ENCODE measurements at places on chromosomes 11 and 22. TPM values are rescaled to one million over a fixed set of nuclear protein-coding genes. Genes with fewer than 3 reads are reported as not detected.
A peak's percentile ranks its signal among the peaks of the same experiment; 100 is the strongest.

The TRIM3 gene
- total RNA-seq = 9.1 TPM

The KDM4E gene
- total RNA-seq = not detected

The DDTL gene
- total RNA-seq = 1.1 TPM

The AGBL2 gene
- 0.45 TPM for total RNA-seq

The MS4A15 gene
- total RNA-seq = not detected

The NAT10 gene
- total RNA-seq = 27.5 TPM

The PPP2R5B gene
- 30.6 TPM for total RNA-seq

The NTM gene
- total RNA-seq = 0.34 TPM

The PKP3 gene
- total RNA-seq = 1.9 TPM

The MIOX gene
- not detected for total RNA-seq

The OR51B2 gene
- not detected for total RNA-seq

The POU2AF1 gene
- total RNA-seq = not detected

The MMP10 gene
- total RNA-seq = not detected

The CDKN1C gene
- total RNA-seq = 15.0 TPM

The BIRC3 gene
- 0.68 TPM for total RNA-seq

GRCh38 chr22:38451864-38452263 is 3.1 kb downstream of the KCNJ4 start:
- no peak for DNase-seq

DNA sequence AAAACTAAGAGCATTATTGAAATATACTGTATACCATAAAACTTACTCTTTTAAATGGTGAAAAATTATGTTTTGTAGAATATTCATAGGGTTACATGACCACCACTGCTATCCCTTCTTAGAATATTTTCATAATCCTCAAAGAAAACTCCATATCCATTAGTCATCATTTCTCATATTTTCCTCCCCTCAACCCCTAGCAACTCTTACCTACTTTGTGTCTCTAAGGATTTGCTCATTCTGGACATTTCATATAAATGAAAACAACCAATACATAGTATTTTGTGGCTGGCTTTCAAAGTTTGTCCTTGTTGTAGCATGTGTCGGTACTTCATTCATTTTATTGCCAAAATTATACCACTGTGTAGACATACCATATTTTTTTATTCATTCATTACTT is 863.8 kb downstream of the KCNA4 start:
- no peak for DNase-seq

DNA sequence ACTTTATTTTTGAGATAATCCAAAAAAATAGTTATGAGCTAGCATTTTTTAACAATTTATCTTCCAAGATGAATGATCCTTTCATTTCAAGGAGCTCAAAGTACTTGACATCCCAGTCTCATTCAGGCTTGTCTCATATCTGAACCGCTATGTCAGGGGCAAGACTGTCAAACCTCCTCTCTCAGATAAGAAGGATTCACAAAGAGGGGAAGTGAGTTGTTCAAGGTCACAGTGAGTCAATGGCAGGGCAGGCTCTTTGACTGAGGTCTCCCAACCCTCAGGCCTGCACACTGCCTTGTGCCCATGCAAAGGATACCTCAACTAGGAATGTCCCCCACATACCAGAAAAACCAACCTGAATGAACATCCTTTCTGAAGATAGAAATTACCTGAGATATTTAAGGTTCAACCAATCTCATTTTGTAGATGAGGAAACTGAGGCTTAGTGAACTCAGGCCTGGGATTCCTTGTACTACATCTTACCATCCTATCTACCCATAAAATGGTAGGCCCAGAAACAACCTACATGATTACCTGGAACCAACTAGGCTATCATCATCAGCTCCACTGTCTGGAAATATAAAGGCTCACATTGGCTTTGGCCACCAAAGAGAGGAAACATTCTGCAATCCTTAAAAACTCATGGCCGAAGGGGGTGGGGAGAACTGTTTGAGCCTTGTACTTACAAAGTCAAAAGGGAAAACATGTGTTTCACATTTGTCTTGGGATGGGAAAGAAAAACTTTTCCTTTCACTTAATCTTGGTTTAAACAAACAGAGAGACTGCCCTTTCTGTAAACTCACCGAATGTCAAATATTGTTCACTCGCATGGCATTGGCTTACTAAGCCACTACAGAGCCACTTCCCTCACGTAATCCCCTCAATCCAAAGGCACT is 51.1 kb downstream of the LIF start:
- no peak for DNase-seq

DNA sequence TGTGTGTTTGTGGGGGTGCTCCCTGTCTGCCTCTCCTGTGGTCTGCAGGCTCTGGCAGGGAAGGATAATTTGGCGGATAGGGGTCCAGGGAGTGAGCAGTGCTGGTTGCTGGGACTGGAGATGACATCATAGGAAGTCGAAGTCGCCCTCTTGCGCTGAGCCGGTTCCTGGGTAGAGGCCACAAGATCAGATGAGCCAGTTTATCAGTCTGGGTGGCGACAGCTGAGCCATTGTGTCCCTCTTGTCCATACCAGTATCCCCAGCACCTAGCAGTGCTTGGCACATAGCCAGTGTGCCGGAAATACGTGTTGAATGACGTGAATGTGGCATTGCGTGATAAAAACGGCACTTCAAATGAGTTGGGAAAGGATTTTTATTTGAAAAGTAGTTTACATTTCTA is 9.8 kb downstream of the APOL5 start:
- DNase-seq = no peak

- no peak for DNase-seq
Measured at GRCh38 chr11:108947654-108948570, 283.0 kb downstream of the DDX10 start.

DNA sequence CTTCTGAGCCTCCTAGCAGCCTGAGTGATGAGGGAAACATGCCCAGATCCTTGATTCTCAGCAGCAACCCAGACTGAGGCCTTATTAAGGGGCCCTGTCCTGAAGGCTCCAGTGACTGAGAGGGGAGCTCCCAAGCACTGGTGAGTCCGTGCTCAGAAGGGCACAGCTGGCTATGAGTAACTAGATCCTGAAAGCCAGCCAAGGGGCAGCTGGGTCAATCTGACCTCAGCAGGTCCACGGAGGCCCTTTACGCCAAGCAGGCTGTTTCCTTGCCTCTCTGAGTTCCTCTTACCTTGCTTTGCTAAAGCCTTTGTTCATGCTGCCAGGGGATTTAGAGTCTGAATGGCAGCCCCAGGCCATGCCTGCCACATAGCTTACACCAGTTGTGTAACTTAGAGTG is 19.3 kb upstream of the MIEF1 start:
- DNase-seq = no peak

DNA sequence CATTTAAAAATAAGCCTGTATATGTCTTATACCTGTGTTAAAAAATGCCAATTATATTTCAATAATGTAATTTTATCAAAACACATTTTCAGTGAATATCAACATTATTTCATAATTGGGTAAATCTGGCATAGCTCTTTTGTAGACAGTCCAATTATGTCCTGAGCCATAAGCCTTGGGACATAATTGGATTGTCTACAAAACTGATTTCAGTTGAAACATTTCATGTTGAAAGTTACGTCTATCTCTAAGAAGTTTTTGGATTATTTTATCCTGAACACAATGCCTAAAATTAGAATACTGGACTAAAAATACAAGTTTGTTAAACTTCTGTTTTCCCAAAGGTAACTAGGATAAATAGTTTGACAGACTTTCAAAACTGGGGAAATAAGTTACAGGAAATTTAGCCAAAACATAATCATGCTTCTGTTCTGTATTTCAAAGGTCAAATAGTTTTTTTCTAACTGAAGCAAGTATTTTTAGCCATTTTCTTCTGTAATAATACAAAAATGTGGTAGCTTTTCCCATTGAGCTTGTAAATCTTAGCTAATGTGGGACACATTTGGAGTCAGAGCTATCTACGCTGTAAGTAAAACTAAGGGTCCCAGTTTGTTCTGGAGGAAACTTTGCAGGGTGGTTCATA is 100.7 kb upstream of the BIRC3 start:
- DNase-seq = no peak

GRCh38 chr11:61716478-61717285 is 35.8 kb upstream of the MYRF start:
- DNase-seq = no peak

- peak; percentile 44 for DNase-seq
Measured at GRCh38 chr11:8192016-8192895, 23.4 kb upstream of the RIC3 start.

GRCh38 chr11:108620958-108621772 is 27.6 kb upstream of the EXPH5 start:
- DNase-seq = no peak

DNA sequence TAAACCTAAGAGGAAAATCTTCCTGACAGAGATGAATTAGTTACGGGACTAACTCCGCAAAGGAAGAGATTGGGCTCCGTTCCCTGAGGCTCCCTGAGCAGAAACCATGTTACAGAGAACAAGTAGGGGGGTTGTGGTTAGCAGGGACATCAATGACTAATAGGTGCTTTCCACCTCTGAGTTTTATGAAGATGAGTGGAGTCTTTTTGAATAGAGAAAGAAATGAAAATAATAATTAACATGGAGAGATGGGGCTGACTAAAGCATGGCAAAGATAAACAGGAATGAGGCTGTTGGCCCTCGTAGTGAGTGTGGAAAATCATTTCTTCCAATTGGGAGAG is 47.5 kb upstream of the PICALM start:
- peak; percentile 53 for DNase-seq

GRCh38 chr22:30665786-30666185 is 1.9 kb downstream of the DUSP18 start:
- no peak for DNase-seq

DNA sequence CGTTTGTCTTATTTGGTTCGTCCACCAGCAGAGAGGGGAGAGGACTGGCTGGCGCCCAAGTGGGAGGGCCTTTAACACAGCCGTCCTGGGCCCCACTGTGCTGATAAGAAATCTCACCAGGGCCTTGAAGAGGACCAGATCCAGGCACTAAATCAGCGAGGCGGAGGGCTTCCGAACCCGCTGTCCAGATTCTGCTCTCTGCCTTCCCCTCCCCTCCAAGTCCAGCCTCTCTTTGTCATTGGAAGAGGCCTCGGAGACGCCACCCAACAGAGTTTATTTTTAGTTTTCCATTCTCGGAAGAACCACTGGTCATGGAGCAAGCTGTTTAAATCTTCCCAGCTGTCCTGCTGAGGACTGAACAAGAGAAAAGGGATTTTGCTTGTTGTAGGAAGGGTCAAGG is 9.3 kb upstream of the FXYD6 start:
- no peak for DNase-seq

- no peak for DNase-seq
Measured at GRCh38 chr11:86070142-86071056, 1.5 kb upstream of the PICALM start.

DNA sequence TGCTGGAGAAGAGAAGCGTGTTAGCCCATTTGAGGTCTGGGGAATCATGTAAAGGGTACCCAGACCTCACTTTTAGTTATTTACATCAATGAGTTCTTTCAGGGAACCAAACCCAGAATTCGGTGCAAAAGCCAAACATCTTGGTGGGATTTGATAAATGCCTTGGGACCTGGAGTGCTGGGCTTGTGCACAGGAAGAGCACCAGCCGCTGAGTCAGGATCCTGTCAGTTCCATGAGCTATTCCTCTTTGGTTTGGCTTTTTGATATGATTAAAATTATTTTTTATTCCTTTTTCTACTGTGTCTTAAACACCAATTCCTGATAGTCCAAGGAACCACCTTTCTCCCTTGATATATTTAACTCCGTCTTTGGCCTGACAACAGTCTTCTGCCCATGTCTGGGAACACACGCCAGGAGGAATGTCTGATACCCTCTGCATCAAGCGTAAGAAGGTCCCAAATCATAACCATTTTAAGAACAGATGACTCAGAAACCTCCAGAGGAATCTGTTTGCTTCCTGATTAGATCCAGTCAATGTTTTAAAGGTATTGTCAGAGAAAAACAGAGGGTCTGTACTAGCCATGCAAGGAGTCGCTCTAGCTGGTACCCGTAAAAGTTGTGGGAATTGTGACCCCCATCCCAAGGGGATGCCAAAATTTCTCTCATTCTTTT is 65.2 kb downstream of the ALX4 start:
- DNase-seq = no peak

DNA sequence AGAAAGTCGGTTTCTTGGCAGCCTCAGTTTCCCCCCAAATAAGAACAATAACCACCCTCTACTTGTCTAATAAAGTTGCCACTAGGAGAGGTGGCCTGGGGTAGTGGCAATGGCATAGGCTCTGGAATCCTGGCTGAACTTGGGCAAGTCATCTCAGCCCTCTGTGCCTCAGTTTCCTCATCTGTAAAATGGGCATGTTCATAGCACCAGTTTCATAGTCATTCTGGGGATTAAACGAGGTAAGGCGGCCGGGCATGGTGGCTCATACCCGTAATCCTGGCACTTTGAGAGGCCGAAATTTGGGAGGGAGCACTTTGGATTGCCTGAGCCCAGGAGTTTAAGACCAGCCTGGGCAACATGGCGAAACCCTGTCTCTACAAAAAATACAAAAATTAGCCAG is 63.0 kb downstream of the SGSM1 start:
- DNase-seq = no peak

GRCh38 chr22:44325718-44326490 is 13.2 kb upstream of the SHISAL1 start:
- DNase-seq = peak; percentile 67

DNA sequence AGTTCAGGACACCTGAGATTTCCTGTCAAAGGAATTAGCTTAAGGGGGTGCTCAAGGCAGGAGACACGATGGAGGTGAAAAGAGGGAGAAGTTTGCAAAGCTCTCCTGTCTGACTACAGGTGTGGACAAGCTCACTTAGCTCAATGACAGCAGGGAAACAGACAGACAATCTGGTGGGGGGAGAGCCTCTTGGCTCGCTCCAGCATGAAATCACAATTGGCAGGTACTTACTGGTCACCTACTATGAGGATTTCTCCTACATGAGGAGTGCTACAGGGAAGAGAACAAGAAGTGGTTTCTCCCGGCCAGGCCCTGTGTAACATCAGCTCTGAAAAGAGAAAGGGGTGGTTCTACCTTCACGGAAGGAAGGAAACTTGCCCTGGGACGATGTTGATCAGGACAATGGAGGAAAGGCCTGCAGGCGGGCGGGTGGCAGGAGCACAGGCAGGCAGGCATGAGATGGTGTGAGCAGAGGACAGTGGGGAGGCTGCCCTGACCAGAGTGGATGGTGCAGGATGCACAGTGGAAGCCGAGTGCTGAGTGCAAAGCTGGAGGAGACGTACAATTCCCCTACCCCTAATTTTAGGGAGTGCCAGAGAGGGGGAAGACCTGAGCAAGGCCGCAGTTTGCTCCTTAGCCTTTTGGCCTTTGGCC is 57.9 kb upstream of the CRTAM start:
- DNase-seq = no peak

GRCh38 chr11:112784323-112785073 is 176.7 kb upstream of the NCAM1 start:
- peak; percentile 81 for DNase-seq

- DNase-seq = no peak
Measured at GRCh38 chr11:116993599-116993998, 104.6 kb downstream of the SIK3 start.

DNA sequence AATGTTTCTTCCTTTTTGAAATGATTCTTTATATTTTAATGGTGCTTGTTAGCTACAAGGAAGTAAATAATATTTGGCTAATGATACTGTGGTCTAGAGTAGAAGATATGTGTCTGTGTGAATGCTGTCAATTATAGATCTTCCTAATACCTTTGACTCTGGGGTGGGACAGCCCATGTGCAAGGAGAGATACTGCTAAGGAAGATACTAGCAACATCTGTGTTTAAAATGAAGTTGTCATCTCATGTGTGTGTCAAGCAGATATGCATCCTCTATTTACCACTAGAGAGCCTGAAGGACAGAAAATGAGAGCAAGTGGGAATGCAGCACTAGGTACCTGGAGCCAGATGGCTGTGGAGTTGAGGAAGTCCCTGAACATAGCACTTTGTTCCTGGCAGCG is 34.1 kb downstream of the PPME1 start:
- no peak for DNase-seq
